Activated CD4-positive, alpha-beta T cell treated with anti-CD3 and anti-CD28 coated beads, Interleukin-2, amount 50 U/mL, for 48 hours (primary cell): ENCODE measurements at places on chromosomes 11 and 22.
A peak's percentile ranks its signal among the peaks of the same experiment; 100 is the strongest.

DNA sequence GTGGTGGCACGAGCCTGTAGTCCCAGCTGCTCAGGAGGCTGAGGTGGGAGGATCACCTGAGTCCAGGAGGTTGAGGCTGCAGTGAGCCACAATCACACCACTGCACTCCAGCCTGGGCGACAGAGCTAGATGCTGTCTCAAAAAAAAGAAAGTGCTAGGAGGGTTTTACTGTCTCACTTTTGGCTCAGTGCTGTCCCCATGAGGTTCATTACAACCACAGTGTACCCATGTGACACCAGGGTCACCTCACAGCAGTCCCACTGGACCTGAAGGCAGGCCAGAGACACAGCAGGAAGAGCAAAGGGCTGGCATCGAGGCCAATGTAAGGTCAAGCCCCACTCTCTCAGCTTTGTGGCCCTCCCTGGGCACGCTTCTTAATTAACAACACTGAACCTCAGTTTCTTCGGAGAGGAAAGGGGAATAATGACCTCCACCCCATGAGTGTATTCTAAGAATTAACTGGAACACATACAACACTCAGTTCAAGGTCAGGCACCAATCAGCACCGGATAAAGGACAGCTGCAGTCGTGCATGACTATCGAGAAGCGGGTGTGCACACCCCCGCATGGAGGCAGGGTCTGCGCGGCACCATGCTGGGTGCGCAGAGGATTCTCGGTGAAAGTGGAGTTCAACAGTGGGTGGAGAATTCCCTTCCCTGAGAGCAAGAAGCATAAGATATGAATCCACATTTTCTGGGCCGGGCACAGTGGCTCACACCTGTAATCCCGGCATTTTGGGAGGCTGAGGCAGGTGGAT, 30.9 kb upstream of the BAIAP2L2 start:
- no peak for DNase-seq

- no peak for DNase-seq
Measured at GRCh38 chr11:14094481-14095037, 132.0 kb downstream of the SPON1 start.

- no peak for DNase-seq
Measured at GRCh38 chr11:15185021-15185420, 70.3 kb downstream of the INSC start.

DNA sequence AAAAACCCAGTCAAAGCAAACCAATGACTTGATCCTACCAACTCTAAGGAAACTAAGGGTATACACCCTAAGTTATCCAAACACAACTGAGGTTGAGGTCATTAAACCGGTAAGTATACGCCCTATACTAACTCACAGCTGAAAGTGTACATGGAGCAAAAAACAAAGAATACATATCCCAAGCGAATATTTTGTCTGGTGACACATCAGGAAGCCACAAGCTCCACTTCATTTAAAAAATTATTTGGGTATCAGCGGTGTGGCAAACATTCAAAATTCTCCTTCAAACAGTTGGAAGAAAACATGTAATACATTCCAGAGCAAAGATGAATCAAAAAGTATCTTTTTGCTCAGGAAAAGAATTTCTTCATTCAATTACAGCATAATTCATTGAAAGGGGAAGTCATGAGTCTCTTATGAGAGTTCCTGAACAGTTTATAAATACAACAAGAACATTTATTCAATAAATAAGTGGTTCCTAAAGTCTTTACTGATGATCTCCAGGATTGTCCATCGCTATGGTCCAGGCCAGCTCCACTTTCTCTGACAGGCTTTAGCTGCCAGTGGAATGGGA, 4.5 kb upstream of the JAML start:
- DNase-seq = no peak

- no peak for DNase-seq
Measured at GRCh38 chr11:15625691-15626090, 511.0 kb downstream of the INSC start.

DNA sequence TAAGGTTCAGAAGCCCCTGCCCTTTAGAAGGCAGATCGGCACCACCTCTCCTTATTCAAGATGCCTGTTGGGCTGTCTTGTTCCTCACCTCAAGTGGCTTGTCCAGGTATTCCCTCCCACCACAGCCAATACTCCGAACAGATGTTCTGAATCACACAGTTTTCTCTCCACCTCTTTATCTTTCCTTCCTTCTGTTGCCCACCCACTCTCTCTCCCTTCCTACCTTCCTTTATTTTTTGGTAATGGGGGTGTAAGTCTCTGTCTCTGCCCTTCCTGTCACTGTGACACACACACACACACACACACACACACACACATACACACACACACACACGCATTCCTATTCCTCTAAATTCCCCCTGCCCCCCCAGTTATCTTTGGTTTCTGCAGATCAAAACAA, 8.4 kb downstream of the BEST1 start:
- no peak for DNase-seq

GRCh38 chr22:44398856-44399837, 86.4 kb upstream of the SHISAL1 start:
- DNase-seq = no peak

- DNase-seq = no peak
Measured at GRCh38 chr22:44734801-44735517, 17.4 kb upstream of the ARHGAP8 start.

- DNase-seq = no peak
Measured at GRCh38 chr22:48951836-48952235, 875.8 kb downstream of the BRD1 start.

- no peak for DNase-seq
Measured at GRCh38 chr22:49810363-49811019, 17.2 kb downstream of the BRD1 start.

DNA sequence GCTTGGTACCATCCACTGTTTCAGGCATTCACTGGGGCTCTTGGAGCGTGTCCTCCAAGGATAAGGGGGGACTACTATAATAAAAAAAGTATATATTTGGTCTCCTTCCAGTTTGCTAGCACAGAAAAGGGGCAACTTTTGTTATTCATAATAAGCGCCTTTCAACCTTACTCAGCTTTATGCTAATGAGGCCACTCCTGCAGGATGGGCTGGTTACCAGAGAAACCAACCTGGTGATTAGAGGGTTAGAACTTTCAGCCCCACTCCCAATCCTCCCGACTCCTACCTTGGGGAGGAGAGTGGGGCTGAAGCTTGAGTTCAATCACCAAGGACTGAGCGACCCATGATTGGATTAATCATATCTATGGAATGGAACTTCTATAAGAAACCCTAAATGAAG, 31.8 kb downstream of the PPFIBP2 start:
- no peak for DNase-seq

DNA sequence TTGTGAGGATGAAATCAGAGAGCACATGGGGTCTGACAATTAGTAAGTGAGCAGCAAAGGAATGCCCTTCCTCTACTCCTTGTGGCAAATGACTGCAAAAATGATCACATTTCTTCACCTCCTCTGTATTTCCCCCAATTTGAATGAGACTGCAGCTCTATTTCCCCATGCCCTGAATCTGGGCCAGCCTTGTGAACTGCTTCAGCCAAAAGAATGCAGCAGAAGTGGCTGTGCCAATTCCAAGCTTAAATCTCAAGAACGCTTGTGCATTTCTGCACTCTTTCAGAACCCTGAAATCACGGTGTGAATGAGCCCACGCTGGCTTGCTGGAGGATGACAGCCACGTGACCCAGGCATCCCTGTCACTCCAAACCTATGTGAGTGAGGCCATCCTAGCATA, 9.9 kb downstream of the SLC43A3 start:
- no peak for DNase-seq

DNA sequence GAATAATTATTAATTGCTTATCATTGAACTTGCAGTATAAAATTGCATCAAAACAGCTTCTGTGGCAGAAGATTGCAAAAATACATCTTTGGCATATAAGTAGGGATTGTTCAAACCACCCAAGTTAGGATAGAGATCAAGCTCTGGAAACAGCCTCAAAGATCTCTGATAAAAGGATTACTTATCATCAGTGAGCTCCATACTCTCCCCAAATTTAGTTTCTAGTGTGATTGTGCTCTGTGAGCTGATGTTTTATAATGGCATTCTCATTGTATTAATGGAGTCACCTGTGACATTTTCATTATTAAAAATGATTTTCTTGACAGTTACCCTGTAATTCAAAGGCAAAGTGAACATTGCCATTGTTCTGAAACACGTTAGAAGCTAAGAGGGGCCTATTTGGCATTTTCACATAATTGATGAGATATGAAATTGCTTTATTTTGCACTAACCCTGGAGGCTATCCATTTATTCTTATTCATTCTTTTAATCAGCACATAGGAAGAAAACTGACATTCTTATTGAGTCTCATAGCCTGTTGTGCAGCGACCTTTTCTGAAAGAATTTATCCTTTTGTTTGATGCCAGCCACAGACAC, 626.3 kb upstream of the ANO5 start:
- no peak for DNase-seq

DNA sequence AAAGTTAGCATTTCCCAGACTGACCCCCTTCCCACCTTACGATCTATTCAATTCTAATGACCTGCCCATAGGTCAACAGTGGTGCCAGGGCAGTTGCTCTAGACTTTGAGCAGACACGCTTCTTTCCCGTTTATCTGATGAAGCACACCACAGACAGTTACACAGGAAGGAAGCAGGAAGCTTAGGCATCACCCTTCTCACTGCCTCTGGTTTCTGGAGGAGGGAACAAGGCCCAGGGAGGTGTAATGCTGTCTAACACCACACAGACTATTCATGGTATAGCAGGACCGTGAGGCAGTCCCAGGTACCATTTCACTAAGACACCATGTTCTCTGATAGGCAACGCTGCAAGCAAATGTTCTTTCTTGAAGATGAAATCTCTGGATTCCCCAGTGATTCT, 279.4 kb downstream of the NTM start:
- DNase-seq = no peak

- no peak for DNase-seq
Measured at GRCh38 chr22:27460591-27461347, 340.8 kb downstream of the MN1 start.

- DNase-seq = no peak
Measured at GRCh38 chr11:122038543-122038942, 77.5 kb downstream of the BLID start.

DNA sequence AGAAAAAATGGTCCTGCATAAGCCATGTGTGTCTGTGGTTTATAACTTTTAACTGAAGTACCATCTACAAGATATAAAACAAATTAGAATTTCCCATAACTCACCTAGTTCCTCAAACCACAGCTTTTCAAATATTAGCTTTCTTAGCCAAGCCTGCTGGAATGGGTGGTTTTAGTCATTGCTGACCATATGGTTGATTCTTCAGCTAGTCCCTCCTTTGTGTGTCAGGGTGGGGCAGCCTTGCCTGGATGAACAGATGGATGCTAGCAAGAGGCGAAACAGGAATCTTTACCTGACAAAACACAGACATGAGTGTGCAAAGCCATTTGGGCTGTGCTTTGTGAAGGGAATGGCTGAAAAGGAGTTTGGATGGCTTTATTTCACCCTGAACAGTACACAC, 6.9 kb upstream of the B3GNT6 start:
- no peak for DNase-seq

GRCh38 chr11:45007011-45007410, 56.3 kb upstream of the TP53I11 start:
- no peak for DNase-seq

- no peak for DNase-seq
Measured at GRCh38 chr11:7775689-7776088, 21.1 kb downstream of the OR5P2 start.

DNA sequence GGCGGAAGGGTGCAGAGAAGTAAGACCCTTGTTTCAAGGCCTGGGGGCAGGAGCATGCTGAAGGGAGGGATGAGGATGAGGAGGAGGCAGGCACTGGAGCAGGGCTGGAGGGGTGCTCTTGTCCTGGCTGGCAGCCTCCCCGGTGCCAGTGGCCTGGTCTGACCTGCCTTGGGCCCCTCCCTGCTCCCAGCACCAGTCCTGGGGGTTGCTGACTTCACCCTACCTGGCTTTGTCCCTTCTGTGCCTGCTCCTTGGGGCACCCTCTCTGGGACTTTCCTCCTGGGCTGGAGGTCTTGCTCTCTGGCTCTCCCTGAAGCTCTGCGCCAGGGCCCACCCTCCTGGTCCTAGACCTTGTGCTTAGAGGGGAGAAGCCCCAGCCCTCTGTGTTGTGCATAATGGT, 4.7 kb upstream of the FLRT1 start:
- DNase-seq = no peak

DNA sequence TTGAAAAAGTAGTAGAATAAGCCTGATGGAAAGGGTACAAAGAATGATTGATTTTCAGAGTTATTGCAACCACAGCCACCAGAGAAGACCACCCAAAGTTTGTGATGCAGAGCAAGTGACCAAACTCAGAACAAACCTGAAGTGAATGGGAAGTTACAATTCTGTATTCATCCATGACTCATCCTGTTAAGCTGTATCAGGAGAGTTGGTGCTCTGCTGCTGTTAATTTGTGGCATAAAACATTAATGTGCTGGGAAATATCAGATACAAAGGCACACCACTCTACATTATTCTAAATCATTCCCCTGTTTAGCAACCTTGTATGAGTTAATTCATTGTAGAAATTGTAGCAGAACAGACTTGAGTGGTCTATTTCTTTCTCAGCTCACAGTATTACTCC, 19.6 kb upstream of the PDGFD start:
- DNase-seq = no peak

GRCh38 chr22:43126501-43127165, 16.1 kb downstream of the BIK start:
- no peak for DNase-seq

- no peak for DNase-seq
Measured at GRCh38 chr11:47907499-47907898, 59.3 kb upstream of the NUP160 start.

- DNase-seq = no peak
Measured at GRCh38 chr11:120689596-120690275, 178.2 kb downstream of the GRIK4 start.

GRCh38 chr11:13672576-13673210, 4.2 kb downstream of the FAR1 start:
- no peak for DNase-seq

- DNase-seq = no peak
Measured at GRCh38 chr22:45585437-45585755, 82.7 kb downstream of the FBLN1 start.

GRCh38 chr22:49263101-49263500, 564.6 kb downstream of the BRD1 start:
- no peak for DNase-seq

GRCh38 chr11:57097149-57097548, 84.6 kb upstream of the LRRC55 start:
- no peak for DNase-seq

- DNase-seq = no peak
Measured at GRCh38 chr22:19590696-19591095, 66.5 kb upstream of the CLDN5 start.

DNA sequence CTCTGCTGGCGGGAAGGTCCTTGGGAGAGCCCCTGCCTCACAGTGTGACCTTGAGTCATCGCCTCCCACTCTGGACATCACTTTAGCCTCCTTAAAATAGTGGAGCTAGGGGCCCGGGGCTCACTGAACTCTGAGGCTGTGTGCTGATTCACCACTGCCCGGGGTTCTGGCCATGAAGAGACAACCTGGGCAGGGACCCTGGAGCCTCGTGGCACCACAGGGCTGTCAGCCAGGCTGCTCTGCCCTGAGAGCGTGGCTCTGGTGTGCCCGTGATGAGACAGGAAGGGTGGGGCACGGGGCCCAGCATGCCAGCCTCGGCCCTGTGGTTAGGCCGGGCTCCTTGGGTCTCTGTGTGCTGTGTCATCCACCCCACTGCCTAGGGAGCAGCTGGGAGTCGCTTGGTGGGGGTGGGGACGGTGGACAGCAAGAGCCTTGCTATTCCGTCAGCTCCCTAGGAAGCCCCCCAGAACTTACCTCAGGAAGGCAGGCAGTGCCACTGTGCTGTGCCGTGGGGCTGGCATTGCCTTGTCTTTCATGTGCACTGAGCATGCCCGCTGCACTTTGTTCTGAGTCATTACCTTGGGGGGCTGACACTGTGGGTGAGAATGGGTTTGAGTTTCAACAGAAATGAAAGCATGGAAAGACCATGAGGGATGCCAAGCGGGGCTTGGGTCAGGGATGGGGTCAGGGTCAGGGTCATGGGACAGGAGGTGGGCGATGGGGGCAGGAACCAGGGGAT, 31.7 kb downstream of the TPCN2 start:
- peak; percentile 21 for DNase-seq
